ENCODE measurements at places on chromosomes 16 and 17.

- DNase-seq, result no peak
Measured at GRCh38 chr16:80614908-80615671, 74.3 kb downstream of the DYNLRB2 start.

DNA sequence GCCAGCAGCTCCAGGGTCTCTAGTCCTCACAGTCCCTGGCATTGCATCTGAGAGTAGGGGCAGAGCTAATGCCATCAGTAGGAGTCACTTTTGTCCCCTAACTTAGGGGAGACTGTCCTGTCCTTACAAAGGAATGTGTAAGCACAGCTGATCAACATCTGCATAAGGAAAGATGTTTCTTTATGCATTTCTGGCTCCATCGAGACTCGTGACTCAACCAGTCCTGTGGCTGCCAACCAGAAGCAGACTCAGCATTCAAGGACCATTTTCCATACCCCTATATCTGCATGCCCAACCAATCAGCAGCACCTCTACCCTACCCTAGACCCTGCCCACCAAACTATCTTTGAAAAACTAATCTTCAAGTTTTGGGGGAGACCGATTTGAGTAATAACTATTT is 8.2 kb upstream of the MPP2 start:
- no peak for DNase-seq

GRCh38 chr17:31853911-31854470 is 5.1 kb downstream of the COPRS start:
- DNase-seq, result no peak

- DNase-seq, result no peak
Measured at GRCh38 chr16:68490829-68491575, 42.7 kb upstream of the SMPD3 start.

DNA sequence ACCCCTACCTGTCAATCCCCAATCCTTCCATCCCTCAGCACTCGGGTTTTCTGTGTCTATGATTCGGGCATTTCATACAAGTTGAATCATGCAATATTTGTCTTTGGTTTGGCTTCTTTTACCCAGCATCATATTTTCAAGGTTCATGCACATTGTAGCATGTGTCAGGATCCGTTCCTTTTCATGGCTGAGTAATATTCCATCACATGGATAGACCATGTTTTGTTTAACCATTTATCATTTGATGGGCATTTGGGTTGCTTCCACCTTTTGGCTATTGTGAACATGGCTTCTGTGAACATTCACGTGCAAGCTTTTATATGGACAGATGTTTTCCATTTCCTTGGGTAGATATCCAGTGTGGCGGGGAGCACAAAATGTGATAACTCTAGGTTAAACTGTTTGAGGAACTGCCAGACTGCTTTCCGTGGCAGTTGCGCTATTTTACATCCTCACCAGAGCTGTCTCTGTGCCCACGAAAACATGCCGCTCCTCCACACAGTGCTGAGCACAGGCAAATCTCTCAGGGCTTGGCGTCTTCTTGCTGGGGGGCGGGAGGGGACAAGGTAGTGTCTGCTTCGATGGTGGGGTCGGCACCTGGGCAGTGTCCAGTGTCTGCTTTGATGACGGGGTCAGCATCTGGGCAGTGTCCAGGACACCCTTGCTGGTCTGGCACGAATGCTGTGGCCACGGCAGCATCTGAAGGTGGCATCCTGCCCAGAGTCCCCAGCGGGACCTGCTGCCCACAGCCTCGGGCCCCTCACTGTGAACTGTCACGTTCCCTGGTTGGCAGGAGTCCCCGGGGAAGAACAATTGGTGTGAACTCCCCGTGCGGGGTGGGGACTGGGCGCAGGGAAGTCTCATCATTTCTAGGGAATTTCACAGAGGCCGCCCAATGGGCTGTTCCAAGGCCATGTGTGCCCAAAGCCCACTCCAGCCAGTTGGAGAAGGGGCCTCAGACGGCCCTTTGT is 32.4 kb upstream of the JPH3 start:
- no peak for DNase-seq

DNA sequence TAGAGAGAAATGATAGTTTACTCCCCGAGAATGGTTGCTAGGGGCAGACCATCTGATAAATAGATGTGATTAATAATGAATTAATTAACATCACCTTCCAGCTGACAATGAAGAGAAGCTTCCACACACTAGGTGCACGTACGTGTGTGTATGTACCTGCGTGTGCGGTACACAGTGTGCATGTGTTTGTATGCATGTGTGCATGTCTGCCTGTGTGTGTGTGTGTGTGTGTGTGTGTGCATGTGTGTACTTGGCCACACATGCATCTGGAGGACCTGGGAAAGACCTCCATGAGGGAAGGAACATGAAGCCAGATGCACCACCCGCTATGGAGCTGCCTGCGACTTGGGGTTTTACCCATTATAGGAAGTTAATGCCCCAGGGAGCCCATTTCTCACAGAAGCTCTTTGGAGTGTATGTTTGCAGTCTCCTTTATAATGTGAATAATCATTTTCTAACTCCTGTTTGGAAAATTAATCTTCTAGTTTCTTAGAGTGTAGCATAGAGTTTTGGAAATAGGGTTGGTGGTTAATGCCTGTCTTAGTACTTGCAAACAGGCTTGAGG is 229.1 kb downstream of the ENGASE start:
- DNase-seq, result no peak

- DNase-seq, result no peak
Measured at GRCh38 chr17:15469260-15469659, 1.8 kb upstream of the CDRT4 start.

DNA sequence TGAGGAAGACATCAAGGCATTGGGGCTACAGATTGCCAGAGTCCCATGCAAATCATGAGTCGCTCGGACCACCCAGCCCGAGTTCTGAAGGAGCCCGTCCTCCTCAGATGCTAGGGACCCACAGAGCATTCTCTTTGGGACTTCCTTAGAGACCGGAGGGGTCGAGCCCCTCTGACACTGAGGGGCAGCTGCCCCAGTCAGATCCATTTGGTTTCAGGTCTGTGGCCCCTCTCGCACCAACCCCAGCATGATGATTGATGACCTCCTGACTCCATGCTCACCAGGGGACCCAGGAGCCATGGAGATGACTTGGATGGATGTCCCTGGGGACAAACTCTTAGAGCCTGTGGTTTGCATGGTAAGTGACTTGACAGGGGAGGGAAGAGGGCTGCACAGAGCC is 8.0 kb downstream of the PDF start:
- DNase-seq, result no peak

GRCh38 chr16:1036726-1037393 is 35.7 kb upstream of the SSTR5 start:
- DNase-seq, result no peak

DNA sequence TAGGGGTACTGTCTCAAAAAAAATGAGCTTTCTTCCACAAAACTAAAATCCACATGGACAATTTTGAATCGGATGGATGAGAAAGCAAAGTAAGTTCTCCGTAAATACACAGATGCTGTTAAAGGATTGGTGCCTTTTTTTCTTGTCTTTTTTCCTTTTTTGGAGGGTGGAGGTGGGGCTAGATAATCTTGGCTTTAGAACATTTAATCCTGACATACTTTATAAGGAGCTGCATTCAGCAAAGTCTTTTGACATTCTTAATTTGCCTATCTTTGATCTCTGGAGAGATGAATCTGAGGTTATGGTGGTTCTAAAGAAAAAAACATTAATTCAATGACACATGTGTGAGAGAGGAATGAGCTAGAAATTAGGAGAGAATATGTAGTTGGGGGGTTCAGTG is 312.3 kb upstream of the KCNJ16 start:
- DNase-seq, result no peak

DNA sequence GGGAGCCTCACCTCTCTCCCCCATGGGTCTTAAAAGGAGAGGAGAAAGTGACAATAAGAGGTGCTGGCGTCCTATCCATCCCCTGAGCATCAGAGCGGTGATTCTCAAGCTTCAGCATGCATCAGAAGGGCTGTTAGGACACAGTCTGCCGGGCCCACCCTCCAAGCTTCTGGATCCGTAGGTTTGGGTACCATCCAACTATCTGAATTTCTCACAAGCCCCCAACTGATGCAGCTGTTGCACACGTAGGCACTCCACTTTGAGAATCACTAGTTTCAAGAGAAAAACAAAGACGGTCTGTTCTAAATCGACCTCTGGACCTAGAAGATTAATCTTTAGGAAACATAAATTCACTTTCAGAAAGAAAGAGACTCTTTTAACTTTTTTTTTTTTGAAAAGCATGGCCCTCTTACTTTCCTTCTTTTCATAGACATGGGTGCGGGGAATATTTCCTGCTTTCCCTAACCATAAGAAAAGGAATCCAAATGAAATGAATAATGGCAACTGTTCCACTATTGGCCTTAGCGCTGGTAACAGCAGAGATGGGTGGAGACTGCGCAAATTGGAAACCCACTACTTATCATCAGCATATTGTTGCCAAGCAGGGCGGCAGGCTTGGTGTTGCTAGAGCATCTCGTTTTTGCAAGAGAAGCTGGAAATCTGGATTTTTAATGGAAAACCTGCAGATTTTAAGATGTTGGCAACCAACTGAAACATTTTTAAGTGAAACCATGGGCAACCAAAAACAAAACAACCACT is 144.4 kb downstream of the GAS7 start:
- no peak for DNase-seq

DNA sequence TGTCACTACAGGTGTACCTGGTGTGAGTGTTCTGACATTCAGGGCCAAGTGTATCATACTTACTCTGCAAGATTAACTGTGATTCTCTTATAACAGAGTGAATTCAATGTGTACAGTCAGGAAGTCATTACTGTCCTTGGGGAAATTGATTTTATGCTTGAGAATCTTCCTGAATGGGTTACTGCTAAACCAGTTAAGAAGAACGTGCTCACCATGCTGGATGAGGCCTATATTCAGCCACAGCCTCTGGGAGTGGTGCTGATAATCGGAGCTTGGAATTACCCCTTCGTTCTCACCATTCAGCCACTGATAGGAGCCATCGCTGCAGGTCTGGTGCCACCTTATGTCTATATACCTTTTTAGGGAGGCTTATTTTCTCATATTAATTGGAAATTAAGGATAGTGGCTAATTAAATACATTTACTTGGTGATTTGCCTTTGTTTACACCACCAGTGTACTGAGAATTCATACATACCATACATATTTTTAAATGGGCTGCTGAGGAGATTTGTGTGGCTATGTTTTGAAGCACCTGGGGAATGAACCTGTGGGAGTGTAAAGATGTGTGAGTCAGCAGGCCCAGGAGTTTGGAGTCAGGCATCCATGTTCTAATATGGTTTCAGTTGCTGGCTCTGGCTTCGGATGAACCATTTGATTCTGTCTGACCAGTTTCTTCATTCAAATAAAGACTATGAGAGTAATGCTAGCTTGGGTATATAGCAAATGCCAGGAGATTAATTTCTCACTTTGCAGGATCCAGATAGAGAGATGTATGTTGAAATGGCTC is 3.1 kb downstream of the ALDH3A2 start:
- DNase-seq, result no peak

DNA sequence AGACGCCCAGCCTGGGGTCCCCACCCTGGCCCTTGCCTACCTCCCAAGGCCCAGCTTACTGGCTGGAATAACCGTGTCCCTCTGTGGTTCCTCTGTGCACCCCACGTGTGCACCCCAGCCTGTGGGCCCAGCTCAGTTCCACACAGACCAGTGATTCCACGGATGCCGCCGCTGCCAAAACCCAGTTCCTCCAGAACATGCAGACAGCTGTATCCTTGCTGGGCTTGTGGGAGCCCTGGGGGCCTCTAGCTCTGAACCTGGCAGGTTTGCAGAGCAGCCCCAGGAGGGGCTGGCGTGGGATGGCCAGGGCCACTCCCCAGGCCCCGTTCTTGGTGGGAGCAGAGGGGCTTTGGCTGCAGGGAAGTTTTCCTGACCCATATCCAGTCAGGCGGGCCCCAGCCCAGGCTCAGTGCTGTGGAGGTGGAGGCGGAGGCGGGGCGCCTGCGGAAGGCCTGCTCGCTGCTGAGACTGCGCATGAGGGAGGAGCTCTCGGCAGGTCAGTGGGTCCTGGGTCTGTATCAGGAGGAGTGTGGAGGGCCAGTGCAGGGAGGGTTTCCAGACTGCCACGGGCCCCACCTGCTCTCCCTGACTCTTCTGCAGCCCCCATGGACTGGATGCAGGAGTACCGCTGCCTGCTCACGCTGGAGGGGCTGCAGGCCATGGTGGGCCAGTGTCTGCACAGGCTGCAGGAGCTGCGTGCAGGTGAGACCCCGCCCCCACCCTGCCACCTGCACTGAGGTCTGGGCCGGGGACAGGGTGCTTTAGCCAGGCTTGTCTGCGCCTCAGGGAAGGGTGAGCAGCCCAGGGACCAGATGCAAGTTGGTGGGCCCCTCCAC is 2.3 kb downstream of the TEDC2 start:
- DNase-seq, result no peak

- DNase-seq, result no peak
Measured at GRCh38 chr17:80501741-80502577, 25.6 kb upstream of the NPTX1 start.

GRCh38 chr17:51000835-51001638 is 119.6 kb downstream of the SPAG9 start:
- peak; percentile 89 for DNase-seq

- peak; percentile 47 for DNase-seq
Measured at GRCh38 chr16:2584729-2585650, 47.2 kb downstream of the PDPK1 start.

- DNase-seq, result no peak
Measured at GRCh38 chr17:5615476-5615875, 31.2 kb upstream of the NLRP1 start.

GRCh38 chr17:64057701-64058263 is 37.3 kb upstream of the ICAM2 start:
- DNase-seq, result no peak

- DNase-seq, result peak; percentile 43
Measured at GRCh38 chr16:81006211-81006812, 373 bp downstream of the CMC2 start.

- DNase-seq, result peak; percentile 87
Measured at GRCh38 chr17:40075201-40075941, 12.6 kb downstream of the THRA start.

DNA sequence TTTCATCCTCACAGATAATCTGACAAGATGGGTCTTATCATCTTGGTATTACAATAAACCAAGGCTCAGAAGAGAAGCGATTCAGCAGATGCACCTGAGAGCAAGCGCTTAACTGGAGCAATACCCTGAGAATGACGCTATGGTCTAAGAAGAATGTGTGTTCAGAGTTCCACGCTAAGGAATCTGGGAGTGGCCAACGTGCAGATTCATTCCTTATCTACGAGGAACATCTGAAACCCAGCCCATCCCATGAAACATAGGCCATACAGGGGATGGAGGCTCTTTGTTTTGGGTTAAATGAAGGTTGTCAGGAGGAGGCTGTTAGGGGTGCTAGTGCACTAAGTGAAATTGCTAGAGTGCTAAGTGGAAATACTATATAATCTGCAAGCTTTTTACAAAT is 28.5 kb upstream of the KDM8 start:
- no peak for DNase-seq

- DNase-seq, result no peak
Measured at GRCh38 chr16:70661918-70662641, 15.7 kb downstream of the IL34 start.
